Activated T-cell treated with anti-CD3 and anti-CD28 coated beads, Interleukin-2, amount 50 U/mL, for 24 hours (primary cell): ENCODE measurements at places on chromosomes 1 and 21.

- no peak for DNase-seq
Observed at GRCh38 chr1:245168906-245169305, 14.1 kb downstream of the KIF26B start.

DNA sequence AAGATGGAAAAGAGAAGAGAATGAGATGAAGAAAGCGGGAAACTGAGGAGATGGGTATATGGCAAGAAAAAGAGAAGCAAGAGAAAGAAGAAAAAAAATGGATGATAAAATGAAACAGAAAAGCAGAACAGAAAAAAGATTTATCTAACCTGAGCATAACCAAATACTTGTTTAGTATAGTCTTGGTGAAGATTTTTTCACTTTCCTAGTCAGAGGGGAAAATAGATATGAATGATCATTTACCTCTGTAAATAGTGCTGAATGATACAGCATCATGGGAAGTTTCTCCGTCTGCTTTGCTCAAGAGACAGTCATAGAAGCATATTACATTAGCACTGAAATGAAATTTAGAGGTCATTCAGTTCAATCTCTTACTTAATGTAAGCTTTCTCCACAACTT, 36.1 kb upstream of the PLPPR4 start:
- no peak for DNase-seq

DNA sequence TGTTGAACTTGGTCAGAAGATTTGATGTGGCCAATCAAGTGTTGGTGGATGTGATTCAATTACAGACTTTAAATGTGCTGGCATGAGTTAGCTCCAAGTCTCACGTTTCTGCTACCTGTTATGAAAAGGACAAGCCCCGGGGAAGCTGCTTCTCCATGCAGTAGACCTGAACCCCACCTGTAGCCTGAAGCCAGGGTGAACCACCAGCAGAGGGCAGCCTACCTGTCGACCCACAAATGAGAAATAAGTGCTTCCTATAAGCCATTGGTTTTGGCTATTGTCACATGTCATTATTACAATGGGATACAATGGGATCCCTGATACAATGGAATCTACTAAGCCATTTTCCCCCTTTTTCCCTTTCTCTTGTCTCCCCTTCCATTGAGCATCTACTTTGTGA, 230.2 kb downstream of the PRDM2 start:
- DNase-seq, result peak; percentile 34

GRCh38 chr21:33332143-33332542, 7.4 kb downstream of the IFNAR1 start:
- no peak for DNase-seq

- no peak for DNase-seq
Observed at GRCh38 chr1:34188985-34189384, 12.3 kb downstream of the C1orf94 start.

DNA sequence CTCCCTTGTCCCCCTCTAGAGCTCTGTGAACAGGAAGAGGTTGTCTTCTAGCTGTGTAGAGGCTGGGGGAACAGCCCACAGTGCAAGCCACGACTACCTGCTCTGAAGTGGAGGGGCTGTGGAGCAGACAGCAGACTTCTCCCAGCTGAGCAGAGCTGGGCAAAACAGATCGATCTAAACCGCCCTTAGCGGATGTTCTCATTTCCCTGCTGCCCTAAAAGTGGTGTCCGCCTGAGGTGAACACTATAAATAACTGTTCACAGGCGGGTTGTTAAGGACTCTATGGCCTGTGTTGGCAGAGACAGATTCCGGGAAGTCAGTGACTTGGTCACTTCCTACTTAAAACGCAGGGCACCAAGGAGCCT, 203.2 kb downstream of the RHOU start:
- peak; percentile 49 for DNase-seq

DNA sequence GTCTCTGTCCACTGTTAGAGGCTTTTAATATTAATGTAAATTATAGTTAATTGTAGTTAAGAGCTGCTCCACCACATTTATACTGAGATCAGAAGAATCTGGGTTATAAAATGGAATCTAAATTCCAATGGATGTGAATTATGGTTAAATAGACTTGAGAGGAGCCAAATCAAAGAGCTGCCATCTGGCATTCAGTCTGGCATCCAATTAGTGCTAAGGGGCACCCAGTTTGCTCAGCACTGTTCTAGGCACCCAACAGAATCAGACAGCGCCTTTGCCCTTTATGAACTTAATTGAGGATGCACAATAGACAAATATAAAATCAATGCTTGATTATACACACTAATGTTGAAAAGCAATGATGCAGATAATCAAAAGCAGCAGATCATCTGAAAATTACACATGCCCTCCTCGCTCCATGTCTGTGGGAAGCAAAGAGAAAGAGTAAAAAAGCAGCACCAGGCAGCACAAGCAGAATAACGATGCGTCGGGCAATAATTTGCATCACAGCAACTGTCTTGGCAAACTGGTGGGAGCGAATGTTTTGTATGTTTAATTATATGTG, 310.1 kb downstream of the BRINP2 start:
- no peak for DNase-seq

- no peak for DNase-seq
Observed at GRCh38 chr1:163571950-163572349, 250.2 kb downstream of the NUF2 start.

DNA sequence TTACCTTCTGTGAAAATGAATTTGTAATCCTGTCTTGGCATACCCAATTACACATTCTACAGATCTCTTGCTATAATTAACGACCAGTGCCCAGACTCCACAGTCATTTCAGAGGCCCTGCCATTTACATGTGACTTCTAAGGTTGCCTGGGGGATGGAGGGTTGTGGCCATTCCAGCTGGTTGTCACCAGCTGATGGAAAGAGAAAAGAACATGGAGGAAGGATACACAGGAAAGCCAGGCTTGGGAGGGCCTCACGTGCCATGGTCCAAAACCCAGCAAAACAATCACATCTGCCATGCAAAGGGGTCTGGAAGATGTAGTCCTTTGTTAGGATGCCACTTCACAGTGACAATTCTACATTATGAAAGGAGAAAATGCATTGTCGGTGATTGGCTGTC, 59.3 kb downstream of the LAMC2 start:
- DNase-seq, result no peak

DNA sequence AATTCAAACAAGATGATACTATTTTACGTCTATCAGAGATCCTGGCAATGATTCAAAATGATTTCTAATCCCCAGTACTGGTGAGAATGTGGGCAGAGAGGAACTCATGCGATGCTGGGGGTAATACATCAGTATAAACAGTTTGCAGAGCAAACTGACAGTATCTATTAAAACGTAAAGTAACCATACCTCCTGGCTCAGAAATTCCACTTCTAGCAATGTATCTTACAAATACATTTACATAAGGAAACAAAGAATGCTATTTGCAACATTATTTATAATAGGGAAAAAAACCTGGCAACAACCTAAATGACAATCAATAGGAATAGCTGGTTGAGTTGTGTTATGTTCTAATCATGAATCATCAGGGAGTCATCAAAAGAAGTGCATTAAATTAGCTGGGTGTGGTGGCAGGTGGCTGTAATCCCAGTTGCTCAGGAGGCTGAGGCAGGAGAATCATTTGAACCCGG, 15.9 kb downstream of the RCAN1 start:
- no peak for DNase-seq

DNA sequence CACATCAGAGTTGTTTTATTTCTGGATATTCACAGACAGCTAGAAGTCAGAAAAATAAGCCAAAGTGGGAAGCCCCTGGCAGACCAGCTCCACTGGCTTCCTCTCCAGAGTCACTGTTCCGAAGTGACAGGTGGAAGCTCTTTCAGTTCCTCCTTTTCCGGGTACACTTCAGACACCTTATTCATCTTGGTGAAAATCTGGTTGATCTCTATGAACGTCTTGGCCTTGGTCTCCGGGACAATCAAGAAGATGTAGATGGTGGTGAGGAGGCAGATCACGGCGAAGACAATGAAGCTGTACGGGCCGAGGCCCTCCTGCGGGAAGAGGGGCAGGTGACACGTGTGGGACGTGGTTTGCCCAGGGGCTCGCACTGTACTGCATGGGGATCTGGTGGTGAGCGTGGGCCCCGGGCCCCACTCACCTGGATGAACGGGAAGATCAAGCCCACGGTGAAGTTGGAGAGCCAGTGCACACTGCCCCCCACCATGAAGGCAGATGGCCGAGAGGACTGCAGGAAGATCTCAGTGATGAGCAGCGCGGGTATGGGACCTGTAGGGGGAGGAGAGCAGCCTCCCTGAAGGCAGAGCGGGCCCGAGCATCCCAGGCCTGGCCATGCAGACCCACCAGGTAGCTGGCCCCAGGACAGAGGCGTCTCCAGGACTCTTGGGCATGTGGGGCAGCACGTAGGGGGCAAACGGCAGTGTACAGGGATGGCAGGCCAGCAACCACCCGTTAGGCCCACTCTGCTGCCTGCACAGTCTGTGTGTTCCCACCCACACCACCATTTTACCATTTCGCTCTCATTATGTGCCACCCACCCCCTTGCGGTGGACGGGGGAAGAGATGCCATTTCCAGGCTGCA, 11.5 kb upstream of the SLC2A7 start:
- DNase-seq, result no peak

GRCh38 chr1:192787914-192788585, 20.8 kb upstream of the RGS2 start:
- no peak for DNase-seq

GRCh38 chr21:34186109-34186719, 112.8 kb downstream of the MRPS6 start:
- DNase-seq, result no peak

- no peak for DNase-seq
Observed at GRCh38 chr1:234533975-234534876, 55.2 kb upstream of the TARBP1 start.

GRCh38 chr1:229848752-229849677, 218.0 kb upstream of the GALNT2 start:
- no peak for DNase-seq

DNA sequence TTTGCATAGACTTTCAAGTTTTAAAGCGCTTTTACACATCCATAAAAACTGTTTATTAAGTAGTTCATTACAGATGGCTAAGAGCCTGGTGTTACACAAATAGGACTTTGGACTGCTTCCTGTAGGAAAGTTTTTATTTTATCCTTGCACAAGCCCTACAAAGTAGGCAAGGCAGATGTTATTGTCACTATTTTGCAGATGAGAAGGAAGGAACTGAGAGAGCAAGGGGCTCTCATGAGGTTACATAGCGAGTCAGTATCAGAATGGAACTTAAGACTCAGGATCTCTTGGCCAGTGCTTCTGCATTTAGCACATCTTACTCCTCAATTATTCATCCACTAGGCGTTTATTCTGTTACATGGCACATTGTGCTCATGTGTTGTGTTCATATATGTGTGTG, 2.6 kb upstream of the MAPKAPK2 start:
- no peak for DNase-seq

- no peak for DNase-seq
Observed at GRCh38 chr1:219544163-219544846, 68.6 kb downstream of the ZC3H11B start.

GRCh38 chr1:75567191-75567590, 43.7 kb downstream of the SLC44A5 start:
- no peak for DNase-seq

DNA sequence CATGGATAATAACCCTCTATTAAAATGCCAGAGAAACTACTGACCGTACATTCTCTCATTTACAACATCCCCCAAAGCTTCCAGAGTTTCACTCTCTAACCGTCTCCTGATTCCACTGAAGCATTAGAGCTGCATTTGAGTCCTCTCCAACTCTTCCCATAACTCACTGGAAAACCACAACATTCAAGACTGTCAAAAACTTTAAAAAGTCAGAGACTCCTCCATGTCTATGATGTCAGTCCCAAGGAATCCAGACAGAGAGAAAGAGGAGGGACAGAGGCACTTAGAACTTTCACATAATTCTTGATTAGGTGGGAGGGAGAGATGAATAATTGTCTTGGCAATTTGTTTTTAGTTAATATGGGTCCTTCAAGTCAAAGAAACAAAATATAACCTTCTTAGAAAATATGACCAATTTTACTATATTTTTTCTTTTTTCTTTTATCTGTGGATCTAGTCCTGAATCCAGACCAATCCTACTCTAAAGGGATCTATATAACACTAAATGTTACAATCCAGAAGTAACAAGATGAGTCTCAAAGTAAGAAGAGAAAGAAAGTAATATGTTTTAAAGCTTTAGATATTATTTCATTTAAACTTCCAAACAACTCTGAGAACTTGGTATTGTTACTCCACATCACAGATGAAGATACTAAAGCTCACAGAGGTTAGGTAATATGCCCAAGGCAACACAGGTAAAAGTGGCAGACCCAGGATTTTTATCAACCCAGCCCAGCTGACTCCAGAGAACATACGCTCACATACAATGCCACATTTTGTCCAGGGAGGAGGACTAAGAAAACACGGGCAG, 23.8 kb downstream of the OTUD7B start:
- DNase-seq, result no peak

DNA sequence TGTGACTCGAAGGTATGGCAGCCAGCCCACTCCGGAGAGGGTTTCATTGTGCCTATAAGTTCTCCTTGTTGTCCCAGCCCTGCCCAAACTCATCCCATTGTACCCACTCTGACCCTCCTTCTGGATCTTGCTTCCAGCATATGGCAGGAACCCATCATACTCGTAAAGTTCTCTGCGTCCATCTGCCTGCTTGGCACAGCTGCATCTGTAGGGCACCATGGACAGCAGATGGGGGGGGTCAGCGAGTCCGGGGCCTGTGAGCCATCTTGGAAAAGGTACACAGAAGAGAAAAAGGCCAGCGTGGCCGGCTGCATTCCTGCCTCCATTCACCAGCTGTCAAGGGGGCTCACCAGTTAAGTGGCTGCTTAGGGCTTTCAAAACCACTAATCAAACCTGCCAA, 94.9 kb upstream of the IGSF21 start:
- DNase-seq, result no peak

GRCh38 chr1:212035835-212036605, 472 bp downstream of the DTL start:
- DNase-seq, result no peak

- DNase-seq, result no peak
Observed at GRCh38 chr1:167777269-167777650, 55.5 kb downstream of the MPZL1 start.

GRCh38 chr1:231177936-231178335, 16.1 kb downstream of the TRIM67 start:
- DNase-seq, result no peak

DNA sequence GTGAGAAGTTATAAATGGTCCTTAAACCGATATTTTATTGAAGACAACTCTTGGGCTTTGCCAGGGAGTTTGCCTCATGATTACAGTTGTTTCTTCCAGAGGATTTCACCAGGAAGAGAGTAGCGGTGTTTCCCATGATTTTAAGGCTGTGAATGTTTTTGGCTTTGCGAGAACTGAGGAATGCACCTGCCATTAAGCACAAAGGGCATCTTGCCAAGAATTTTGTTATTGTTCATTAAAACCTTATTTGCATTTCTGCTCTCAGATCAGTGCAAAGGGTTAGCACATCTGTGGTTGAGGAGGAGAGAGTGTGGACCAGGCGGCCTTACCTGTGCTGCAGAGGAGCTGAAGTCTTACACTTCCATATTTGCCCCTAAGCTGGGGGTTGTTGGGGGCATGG, 13.8 kb downstream of the CNIH3 start:
- no peak for DNase-seq

DNA sequence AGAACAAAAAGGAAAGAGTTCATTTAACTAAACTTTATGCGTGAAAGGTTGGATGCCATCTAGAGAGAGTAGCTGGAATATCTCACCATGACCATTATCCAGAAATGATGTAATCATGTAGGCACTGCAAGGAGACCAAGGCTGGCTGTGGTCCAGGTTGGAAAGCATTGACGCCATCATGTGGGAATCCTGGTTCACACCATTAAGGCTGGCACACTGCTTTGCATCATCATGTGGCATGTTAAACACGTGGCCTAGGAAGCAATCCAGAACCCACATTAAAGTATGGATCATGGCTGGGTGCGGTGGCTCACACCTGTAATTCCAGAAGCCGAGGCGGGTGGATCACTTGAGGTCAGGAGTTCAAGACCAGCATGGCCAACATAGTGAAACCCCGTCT, 4.3 kb downstream of the ADAMTS1 start:
- no peak for DNase-seq
